ENCODE measurements at places on chromosomes 16 and 17.
A peak's percentile ranks its signal among the peaks of the same experiment; 100 is the strongest.

DNA sequence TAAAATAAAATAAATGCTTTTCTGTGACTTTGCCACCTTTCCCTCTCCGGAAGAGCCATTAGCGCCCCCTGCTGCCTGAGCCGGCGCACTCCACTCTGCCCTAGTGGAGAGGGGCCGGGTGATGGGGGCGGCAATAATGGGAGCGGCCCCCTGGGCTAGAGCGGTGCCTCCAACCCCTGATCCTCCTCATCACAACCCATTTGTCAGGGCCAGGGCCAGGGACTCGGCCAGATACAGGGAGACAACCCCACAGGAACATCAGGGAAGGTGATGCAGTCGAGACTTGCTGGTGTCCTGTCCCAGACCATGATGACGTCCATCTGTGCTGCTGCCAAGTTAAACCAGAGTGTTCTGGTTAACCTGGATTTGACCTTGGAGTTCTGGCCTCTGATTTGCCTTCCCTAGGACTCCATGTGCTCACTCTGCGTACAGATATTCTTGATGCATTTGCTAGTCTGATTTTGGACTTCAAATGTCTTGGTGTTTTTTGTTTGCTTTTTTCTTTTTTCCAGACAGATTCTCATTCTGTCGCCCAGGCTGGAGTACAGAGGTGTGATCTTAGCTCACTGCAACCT, 46.1 kb upstream of the BPTF start:
- DNase-seq: peak; percentile 26

GRCh38 chr17:40242774-40243173, 23.7 kb downstream of the WIPF2 start:
- DNase-seq: no peak

DNA sequence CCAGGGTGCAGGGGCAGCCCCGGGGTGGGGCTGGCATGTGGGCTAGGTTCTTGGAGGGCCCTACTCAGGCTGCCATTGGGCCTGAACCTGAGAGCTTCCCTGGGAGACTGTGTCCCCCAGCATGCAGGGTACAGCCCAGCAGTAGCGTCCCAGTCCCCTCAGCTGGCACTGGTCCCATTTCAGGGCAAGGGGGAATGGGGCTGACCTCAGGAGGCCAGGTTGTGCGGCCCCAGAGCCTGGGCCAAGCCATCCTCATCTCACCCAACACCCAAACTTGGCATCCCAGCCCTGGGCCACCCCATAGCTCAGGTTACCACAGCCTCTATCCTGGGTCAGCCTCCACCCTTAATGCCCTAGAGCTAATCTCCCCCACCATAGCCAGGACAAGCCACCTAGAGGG, 6.3 kb downstream of the PLXDC1 start:
- DNase-seq: no peak

DNA sequence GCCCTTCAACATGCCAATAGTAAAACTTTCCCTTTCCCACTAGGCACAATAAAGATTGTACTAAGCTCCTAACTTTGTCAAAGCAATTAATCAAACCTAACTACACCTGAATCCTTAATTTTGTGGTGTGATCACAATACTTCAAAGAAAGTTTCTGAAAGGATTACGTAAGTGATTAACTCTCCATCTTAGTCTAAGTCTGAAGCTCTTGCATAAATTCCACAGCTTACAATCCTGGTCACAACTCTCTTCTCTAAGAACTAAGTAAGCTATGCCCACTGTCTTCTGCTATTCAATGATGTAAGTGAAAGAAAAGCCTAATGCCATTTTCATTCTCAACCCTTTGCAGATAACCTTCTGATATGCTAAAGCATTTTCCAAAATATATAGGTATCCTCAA, 15.4 kb downstream of the SIAH1 start:
- no peak for DNase-seq

GRCh38 chr17:20067711-20068110, 58.6 kb downstream of the SPECC1 start:
- no peak for DNase-seq

DNA sequence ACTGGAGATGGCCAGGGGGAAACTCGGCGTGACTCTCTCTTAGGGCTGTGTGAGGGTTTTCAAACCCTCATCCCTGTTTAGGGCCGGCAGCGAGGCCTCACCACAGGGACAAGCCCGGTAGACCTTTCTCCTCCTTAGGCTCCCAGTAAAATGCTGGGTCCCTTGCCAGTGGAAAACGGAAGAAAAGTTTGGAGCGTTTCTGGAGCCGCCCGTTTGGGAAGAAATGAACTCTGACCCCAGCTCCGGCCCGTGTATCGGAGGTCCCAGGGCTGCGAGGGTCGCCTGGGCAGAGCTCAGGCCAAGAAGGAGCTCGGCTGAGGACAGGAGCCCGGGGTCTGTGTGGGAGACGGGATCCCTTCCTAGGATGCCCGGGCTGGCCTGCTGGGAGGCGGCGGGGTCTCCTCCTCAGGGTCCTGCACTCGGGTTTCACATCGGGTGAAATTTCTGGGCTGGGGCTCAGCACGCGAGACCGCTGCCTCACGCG, 23.2 kb downstream of the ZNF213 start:
- no peak for DNase-seq

- no peak for DNase-seq
Measured at GRCh38 chr17:17805575-17805974, 31.2 kb downstream of the SREBF1 start.

- DNase-seq: no peak
Measured at GRCh38 chr16:21336231-21336630, 58.1 kb upstream of the CRYM start.

GRCh38 chr16:87851601-87852000, 17.7 kb downstream of the SLC7A5 start:
- no peak for DNase-seq

- no peak for DNase-seq
Measured at GRCh38 chr17:3974138-3974687, 10.0 kb upstream of the ATP2A3 start.

- DNase-seq: no peak
Measured at GRCh38 chr17:82900741-82901140, 60.9 kb upstream of the ZNF750 start.

- DNase-seq: no peak
Measured at GRCh38 chr16:59296888-59297287, 562.8 kb upstream of the GOT2 start.

GRCh38 chr17:57762452-57763395, 17.6 kb upstream of the CCDC182 start:
- DNase-seq: no peak

DNA sequence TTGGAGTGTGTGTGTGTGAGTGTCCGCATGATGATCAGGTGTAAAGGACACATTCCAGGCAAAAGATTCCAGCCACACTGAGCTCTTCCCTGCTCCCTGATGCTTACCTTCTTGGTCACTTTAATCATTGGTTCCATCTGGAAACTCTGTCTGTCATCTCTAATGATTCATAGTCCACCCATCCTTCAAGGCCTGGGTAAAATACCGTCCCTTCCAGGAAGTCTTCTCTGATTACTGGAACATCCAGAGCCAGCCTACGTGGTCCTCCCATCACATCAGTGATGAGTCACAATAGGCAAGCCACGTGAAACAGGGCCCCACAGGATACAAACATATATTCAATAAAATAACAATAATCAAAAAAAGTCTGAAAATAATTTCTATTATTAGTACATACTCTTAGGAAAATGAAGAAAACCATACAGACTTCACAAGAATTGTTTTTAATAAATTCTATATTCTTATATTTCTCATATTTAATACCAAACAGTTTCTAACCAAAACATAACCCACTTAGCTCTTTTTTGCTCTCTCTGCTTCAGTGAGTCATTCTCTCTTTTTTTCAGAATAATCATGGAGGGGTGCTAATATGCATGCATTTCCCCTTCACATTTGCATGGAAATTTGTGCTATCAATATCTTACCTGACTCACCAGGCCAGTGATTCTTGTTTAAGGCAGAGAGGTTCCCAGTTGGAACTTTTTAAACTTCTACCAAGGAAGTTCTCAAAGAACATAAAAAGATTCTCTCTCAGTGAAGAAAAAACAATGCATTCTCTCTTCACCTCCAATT, 263.2 kb downstream of the TOX3 start:
- DNase-seq: no peak

All from stimulated activated CD4-positive, alpha-beta T cell treated with anti-CD3 and anti-CD28 coated beads, Interleukin-2, amount 100 ng/mL, for 24 hours (primary cell).